ENCODE measurements at places on chromosomes 3 and 15.

GRCh38 chr3:158847452-158847821, 45.6 kb downstream of the MFSD1 start:
- no peak for DNase-seq

DNA sequence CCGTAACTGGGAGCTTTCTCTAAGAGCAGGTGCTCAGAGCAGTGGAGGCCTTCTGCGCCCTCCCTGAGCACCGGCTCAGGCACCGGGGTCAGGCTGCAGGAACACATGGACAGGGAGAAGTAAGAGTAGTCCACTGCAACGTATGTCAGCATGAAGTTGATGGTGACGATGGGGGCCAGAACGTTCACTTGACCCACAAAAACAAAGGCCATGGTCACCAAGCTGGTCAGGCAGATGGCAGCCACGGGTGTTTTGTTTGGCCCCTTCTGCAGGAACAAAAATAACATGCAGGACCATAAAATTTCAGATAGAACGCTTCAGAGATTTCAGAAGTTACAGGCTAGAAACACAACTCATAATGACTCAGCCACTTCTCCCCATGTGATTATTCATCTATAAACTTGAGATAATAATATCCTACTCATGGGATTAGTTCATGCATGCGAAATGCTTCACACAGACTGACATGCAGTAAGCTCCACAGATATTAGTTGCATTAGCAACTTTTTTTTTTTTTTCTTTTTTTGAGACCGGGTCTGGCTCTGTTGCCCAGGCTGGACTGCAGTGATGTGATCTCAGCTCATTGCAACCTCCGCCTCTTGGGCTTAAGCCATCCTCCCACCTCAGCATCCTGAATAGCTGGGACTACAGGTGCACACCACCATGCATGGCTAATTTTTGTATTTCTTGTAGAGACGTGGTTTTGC, 52.2 kb upstream of the HEG1 start:
- no peak for DNase-seq

DNA sequence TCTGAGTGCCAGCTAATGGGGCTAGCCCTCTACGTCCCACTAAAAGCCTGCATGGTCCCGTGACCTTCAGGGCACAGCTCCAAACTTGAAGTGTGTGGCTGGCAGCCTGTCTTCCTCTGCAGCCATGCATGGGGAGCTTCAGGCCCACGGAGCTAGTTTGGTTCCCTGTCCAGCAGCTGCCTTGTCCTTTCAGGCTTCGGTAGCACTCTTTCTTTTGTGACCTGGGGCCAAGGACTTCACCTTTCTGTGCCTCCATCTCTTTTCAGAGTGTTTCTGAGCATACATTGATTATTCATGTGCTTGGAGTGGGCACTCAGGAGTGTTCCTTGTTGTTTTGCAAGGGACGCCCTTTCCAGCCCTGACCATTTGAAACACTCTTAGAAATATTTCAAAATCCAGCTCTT, 155.2 kb downstream of the DNAJB8 start:
- DNase-seq: no peak

GRCh38 chr3:122936986-122937385, 90.6 kb downstream of the SEMA5B start:
- DNase-seq: no peak

GRCh38 chr15:70664494-70664893, 98.9 kb downstream of the UACA start:
- DNase-seq: no peak
